ENCODE measurements at places on chromosomes 6 and 20.

- DNase-seq, result no peak
Measured at GRCh38 chr20:11511821-11512220, 405.9 kb upstream of the BTBD3 start.

GRCh38 chr20:41717483-41717882, 99.3 kb upstream of the CHD6 start:
- DNase-seq, result no peak

GRCh38 chr6:82160255-82160990, 87.1 kb downstream of the IBTK start:
- no peak for DNase-seq

DNA sequence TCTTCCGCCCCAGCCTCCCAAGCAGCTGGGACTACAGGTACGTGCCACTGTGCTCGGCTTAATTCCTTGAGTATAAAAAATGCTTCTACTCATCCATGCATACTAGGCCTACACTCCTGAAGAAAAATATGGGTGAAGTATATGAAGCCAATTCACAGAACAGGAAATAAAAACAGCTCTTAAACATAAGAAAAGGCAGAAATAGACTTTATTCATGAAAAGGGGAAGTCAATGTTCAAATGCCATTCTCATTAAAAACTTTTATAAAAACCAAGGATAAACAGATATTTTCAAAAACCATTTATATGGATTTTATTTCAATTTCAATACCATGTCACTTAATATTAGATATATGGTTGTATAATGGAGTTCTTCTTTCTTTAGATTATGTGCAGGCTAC, 18.3 kb downstream of the SERPINB9 start:
- no peak for DNase-seq

GRCh38 chr6:40308533-40309306, 278.4 kb downstream of the LRFN2 start:
- peak; percentile 68 for DNase-seq

GRCh38 chr20:11676630-11677287, 240.9 kb upstream of the BTBD3 start:
- peak; percentile 34 for DNase-seq

Measured in stimulated activated CD4-positive, alpha-beta T cell treated with anti-CD3 and anti-CD28 coated beads, Interleukin-2, amount 100 ng/mL, for 24 hours (primary cell).